ENCODE measurements at places on chromosomes 1 and 21.
A peak's percentile ranks its signal among the peaks of the same experiment; 100 is the strongest.

- DNase-seq: no peak
These were observed 98.9 kb downstream of the CSMD2 start for GRCh38 chr1:34066166-34066565.

DNA sequence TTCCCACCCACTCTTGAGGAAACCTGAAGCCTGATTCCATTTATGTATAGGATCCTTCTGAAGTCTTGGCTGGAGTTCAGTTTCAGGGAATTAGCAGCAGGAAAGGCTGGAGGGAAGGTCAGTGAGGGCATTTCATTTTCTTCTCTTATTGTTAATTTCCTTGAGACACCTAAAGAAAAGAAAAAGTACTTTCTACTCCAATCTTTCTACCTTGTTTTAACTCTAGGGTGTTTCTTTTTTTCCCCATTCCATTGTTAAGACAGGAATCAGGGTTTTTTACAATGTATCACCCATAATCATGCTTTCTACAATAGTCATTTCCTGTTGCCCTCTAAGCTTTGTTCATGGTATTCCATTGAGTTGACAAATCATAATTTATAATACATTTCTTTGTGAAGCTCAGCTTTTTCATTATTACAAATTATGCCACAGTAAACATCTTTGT is 27.4 kb downstream of the SNRPE start:
- DNase-seq: no peak

DNA sequence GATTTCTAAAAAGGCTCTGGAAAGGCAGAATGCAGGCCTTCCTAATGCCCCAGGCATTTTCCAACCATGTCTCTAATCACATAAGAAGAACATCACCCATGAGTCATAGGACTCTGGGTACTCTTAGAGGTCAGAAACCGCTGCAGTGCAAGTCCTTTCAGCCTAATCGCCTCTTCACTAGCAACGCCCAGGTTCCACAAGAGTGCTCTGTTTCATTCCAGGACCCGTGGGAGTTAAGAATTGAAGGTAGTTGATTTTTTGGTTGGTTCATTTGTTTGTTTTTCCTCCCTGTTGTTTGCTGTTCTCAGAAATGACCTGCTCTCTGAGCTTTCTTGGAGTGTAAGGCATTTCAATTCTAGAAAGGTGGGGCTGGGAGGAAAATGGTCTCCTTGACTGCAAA is 123.2 kb downstream of the NR5A2 start:
- no peak for DNase-seq

GRCh38 chr21:27329255-27329851 is 362.5 kb upstream of the ADAMTS5 start:
- DNase-seq: no peak

DNA sequence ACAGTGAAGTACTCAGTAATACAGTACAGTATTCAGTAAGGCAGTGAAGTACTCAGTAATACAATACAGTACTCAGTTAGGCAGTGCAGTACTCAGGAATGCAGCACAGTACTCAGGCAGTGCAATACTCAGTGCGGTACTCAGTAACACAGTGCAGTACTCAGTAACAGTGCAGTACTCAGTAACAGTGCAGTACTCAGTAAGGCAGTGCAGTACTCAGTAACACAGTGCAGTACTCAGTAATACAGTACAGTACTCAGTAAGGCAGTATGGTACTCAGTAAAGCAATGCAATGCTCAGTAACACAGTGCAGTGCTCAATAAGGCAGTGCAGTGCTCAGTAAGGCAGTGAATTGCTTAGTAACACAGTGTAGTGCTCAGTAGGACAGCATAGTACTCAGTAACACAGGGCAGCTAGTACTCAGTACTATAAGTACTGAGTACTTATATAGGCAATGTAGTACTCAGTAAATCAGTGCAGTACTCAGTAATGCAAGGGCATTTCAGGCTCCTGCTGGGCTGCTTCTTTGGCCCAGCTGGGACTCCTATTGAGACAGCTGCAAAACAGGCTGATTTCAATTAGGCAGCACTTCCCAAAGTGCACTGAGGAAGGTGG is 411.3 kb downstream of the DISC1 start:
- no peak for DNase-seq

- no peak for DNase-seq
These were observed 4.9 kb upstream of the SLX9 start for GRCh38 chr21:44934797-44935532.

DNA sequence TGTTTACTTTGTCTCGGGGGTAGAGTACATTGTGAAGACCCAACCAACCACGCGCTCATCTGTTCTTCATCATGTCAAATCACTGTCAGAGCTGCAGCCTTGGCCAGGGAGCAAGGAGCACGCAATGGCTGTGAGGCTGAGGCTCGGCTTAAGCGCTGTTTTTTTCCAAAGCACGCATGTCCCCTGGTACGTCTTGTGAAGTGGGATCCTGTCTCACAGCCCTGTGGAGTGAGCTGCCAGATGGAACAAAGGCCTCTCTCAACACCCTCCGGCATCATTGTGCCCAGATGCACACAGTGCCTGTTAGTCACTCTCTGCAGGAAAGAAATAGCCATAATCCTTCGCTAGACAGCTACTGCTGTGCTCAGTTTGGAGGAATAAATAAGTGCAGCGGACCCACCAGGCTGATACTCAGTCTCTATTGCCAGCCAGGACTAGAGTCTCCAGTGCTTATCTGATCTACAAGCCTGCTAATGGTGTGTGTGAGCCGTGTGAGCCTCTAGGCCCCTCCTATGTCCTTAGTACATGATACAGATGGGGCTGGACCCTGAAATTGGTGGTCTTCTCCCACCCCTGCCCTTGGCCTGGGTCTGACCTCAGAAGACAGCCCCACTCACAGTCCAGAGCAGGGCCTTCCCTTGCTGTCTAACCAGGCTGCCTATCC is 91.3 kb upstream of the COA6 start:
- no peak for DNase-seq

- no peak for DNase-seq
These were observed 42.3 kb downstream of the VAMP4 start for GRCh38 chr1:171699531-171699930.

DNA sequence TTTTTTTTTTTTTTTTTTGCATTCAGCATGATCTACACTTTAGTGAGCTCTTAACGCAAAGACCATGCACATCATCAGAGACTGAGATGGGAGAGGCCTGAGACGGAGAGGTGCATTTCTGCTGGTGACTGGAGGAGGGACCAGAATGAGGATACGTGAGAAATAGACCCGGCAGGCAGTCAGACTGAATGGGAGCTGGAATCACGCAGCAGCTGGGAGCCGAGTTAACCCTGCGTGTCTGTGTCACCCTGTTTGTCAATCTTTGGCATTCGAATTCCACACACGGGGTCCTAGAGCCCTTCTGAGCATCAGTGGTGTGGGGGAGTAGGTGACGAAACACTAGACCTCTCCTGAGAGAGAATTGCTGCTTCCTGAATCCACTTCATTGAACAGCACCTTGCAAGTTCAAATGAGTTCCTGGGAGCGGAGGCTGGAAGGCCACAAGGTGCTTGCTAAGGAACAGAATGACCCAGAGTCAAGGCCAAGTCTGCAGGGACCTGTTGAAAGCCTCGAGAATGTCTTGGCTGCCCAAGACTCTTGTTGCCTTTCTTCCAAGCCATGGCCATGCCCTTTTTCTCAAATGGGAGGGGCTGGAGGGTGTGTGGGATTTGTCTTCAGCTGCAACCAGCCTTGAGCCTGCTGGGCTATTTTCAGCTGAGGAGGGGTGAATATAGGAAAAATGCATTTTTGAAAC is 123.3 kb downstream of the CNIH3 start:
- DNase-seq: no peak

- no peak for DNase-seq
These were observed 115.4 kb upstream of the EDN2 start for GRCh38 chr1:41599912-41600311.

GRCh38 chr21:45260191-45260825 is 27.4 kb downstream of the POFUT2 start:
- DNase-seq: no peak

- DNase-seq: no peak
These were observed 1317.7 kb downstream of the MRPL39 start for GRCh38 chr21:24289539-24289938.

DNA sequence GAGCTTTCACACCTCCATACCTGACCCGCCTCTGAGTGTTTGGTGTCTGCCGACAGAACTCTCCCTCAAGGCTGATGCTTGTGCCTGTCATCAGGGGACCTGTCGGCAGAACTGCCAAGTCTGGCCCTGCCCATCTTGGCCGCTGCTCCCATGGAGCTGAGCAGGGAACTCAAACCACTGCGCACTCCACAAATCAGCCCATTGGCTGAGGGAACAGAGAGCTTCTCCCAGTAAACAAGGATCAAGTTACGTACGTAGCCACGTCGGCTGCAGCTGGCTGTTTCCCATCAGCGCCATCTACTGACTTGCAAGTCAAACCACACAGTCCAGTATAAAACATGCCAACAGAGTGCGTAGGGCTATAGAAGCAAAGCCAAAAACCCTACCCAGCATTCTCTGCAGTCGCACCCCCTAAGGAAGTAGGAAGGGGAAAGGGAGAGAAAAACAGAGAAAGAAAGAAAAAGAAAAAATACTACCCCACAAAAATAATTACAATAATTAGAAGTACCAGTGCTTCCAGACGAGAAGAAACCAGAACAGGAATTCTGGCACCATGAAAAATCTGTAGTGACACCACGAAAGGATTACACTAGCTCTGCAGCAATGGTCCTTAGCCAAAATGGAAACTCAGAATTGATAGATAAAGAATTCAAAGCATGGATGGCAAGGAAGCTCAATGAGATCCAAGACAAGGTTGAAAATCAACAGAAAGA is 13.1 kb downstream of the KRTAP13-1 start:
- no peak for DNase-seq

DNA sequence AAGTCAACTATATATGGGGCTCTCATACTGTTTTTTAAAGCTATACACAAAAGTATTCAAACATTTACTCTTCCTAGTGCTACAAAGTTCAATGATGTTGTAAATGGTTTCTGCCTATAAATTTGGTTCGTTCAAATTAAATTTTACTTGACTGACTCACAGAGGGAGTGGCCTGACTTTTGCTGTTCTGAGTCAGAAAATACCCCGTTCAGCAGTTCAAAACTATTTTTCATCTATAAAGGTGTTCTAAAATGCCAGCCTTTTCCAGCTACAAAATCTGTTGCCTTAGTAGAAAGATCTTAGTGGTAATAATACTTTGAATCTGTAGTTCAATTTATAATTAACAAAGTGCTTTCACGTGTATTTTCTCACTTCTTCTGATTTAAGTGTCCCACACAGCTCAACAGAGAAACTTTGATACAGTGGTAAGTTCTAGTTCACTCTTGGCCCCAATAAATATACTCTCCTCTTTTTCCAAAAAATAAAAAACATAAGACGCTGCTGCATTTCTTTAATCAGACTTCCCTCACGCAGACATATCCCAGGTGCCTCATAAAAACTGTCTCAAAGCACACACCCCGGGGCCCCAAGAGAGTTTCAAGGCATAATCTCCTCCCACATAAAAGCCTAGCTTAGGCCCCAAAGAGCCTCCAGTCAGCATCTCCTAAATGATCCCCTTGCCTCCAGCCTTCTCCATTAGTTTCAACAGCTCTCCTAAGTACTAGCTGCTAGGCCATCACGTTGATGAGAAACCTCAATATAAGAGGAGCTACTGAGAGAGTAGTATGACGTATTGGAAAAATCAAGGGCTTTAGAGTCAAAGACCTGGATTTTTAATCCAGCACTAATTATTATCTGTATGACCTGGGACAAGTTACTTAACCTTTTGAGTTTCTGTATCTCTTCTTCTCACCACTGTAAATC is 3.2 kb downstream of the PTP4A2 start:
- DNase-seq: peak; percentile 77

GRCh38 chr1:39335216-39335615 is 130.7 kb downstream of the MACF1 start:
- no peak for DNase-seq

DNA sequence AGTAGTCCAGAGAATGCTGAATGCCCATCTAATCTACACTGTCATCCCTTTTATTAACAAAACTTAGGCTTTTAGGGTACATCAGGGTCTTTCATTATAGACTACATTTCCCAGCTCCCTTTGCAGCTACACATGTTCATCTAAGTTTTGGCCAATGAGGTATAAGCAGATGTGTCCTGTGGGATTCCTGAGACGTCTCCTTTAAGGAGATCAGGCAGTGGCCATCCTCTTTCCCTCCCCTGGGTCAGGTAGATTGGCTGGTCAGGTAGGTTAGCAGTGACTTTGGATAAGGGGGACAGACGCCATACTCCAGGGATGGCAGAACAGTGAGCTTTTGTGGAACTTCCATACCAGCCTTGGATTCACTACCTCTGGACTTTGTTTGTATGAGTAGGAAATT is 188.3 kb downstream of the FGGY start:
- DNase-seq: no peak

GRCh38 chr1:16267690-16268180 is 30.8 kb upstream of the CPLANE2 start:
- DNase-seq: no peak

DNA sequence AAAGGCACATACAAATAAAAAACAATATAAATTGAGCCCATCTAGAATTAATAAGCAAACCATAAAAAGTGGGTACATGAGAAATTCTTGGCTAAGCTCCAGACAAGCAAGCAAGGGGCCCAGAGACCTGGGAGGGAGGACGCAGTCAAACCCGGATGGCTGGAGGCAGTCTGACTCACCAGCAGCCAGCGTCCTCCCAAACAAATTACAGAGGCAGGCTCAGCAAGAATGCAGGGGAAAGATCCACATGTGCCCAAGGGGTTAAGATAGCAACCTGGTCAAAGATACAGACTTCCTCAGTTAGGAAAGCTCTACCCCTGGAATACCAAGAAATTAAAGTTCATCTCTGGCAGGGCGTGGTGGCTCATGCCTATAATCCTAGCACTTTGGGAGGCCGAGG is 7.4 kb upstream of the TIAM1 start:
- no peak for DNase-seq

GRCh38 chr1:209883341-209883971 is 54.6 kb upstream of the SYT14 start:
- DNase-seq: no peak

DNA sequence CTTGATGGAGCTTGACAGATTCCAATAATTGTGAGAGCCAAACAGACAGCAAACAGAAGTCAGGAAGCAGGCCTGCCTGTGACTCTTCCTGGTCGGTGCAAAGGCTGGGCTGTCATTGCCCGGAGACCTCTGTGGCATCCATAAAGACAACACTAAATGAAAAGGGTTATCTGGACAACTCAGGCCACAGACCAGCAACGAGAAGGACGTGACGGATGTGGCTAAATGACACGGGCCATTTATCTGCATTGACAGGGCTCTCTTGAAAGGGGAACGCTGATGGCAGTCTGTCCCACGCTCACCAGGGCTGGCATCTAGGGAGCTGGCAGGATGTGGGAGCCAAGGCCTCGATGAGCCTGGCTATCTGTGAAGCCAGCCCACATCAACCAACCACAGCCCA is 35.0 kb downstream of the HMGB4 start:
- no peak for DNase-seq

GRCh38 chr1:170095976-170096748 is 21.7 kb upstream of the KIFAP3 start:
- DNase-seq: no peak

GRCh38 chr1:68276448-68276847 is 44.1 kb upstream of the WLS start:
- DNase-seq: no peak

- no peak for DNase-seq
These were observed 249.1 kb downstream of the GREM2 start for GRCh38 chr1:240362826-240363225.
